ENCODE measurements at places on chromosomes 12 and 14.

- no peak for DNase-seq
These were observed 40.7 kb downstream of the PLCZ1 start for GRCh38 chr12:18696971-18697602.

GRCh38 chr14:79466938-79467527, 744.3 kb downstream of the DIO2 start:
- no peak for DNase-seq

GRCh38 chr14:104664107-104664506, 25.3 kb upstream of the INF2 start:
- no peak for DNase-seq

GRCh38 chr14:52879958-52880357, 70.9 kb downstream of the FERMT2 start:
- DNase-seq = no peak

DNA sequence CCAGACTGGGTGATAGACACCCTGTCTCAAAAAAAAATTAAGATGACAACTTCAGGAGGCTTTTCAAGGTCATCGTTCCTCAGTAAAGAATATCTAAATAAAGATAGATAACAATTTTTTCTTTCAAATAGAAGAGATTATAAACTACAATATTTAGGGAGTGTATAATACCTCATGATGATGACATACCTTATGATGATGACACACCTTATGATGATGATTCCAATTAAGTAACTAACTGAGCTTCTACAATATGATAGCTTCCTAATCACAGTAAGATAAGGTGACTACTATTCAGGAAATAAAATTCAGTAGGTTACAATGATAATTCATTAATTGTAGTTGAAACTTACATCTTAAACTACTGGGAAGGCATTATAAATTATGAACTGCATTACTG, 40.4 kb downstream of the KITLG start:
- DNase-seq = no peak

GRCh38 chr14:68247676-68248268, 428.2 kb downstream of the RAD51B start:
- DNase-seq = no peak

DNA sequence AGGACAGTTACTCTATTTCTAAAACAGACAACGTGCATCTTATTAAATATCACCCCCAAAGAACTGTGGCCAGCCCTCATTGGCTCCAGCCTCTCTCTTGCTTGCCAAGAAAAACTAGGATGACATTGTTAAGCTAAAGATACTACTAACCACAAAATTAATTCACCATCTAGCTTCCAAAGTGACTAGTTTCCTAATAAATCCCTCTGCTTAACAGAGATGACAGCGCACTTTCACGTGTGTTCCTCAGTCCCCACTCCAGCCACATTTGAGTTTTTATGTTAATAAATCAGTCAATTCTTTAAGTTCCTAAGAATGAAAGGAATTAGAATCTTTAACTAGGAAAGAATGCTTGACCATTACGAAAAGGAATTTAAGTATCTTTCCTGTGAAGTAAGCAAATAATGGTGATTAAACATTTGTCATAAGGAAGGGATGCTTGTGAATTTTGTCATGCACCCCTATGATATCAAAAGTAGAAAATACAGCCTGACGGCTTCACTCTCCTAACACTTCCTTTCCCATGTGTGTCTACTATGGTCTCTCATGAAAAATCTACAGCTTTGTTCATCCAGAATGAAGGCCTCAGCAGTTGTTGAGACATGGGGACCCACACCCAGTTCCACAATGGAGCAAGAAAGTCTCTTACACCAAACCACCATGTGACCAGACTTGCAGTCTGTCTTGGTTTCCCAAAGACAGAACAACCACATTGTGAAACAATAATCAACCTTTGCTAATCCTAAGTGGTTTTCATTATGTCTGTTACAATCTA, 8.1 kb downstream of the CORO1C start:
- DNase-seq = no peak

- DNase-seq = no peak
These were observed 19.3 kb downstream of the TAS2R50 start for GRCh38 chr12:10967409-10967808.

GRCh38 chr12:114746297-114747011, 62.5 kb upstream of the TBX3 start:
- DNase-seq = no peak

DNA sequence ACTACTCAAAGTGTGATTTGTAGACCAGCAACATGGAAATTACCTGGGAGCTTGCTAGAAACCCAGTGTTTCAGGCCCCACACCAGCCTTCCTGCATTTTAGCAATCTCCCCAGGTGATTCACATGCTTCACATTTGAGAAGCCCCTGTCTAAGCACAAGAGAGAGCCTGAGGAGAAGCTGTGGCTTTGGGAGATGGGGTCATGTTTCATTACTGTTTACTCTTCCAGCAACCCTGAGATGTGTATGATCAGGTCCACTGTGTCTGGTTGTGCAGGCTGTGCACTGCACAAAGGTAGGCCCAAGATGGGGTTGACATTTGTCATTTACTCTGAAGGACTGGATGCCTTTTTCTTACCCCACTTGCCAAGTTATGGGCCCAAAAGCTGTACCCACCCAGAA, 190.1 kb downstream of the SLC41A2 start:
- DNase-seq = no peak

- DNase-seq = no peak
These were observed 36.8 kb upstream of the SPTSSA start for GRCh38 chr14:34498684-34499412.

- no peak for DNase-seq
These were observed 155.9 kb downstream of the CALM1 start for GRCh38 chr14:90552465-90553297.

GRCh38 chr14:99936056-99936455, 129.2 kb upstream of the EVL start:
- DNase-seq = no peak

DNA sequence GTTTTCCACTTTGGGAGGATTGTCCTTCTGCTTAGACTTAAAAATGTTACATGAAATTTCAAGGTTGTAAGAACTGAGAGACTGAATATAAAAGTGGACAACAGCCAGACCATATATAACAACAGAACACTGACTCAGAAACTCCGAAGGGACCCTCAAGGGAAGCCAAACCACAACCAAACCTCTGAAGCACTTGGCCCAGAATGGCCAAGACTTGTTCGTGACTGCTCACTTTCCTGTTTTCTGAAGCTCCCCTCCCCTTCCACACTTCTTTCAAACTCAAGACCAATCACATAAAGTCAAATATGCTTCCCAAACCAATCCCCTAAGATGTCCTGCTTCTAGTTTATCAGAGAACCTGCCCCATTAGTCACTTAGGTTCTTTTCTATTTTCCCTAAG, 13.7 kb downstream of the OR6J1 start:
- DNase-seq = no peak

DNA sequence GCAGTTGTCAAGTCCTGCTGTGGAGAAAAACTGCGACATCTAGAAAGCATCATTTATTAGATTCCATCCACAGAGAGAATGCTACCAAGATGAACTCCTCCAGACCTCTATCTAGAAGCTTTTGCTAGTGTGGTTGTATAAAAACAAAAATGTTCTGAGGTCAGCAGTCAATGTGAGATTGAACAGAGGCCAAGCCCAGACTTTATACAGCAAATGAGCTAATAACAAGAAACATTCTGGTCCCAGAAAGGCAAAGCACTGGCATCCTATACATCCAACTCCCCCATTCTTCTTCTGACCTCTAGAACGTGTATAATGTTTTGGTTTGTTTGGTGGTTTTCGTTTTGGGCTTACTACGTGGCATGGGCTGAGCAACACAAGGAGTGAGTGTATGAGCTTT, 26.7 kb upstream of the RIN3 start:
- no peak for DNase-seq

DNA sequence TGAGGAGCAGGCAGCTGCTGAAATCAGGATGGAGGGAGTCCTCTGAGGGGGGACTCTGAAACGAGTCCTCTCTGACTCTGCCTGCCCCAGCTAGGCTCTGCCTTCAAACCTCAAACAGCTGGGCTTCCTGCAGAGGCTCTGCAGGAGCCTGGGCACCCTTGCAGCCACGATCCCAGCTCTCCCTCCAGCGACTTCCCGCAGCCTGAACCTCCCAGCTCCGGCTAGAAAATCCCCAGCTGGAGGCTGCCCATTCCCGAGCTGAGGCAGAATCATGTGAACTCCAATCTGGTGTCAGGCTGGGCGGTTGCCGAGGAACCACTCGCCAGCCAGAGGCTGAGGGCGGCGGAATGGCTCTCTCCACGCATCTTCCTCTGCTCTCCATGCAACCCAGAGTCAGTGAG, at the start of gene GPR68:
TSS of gene GPR68 (minus strand) at position 204 of the 401 bp plus-strand sequence. CDS start 9,654 bp downstream, outside the sequence.
- DNase-seq = no peak

GRCh38 chr12:68270358-68270757, 17.0 kb upstream of the IL22 start:
- DNase-seq = no peak

GRCh38 chr12:78964521-78964920, 99.9 kb downstream of the SYT1 start:
- no peak for DNase-seq

DNA sequence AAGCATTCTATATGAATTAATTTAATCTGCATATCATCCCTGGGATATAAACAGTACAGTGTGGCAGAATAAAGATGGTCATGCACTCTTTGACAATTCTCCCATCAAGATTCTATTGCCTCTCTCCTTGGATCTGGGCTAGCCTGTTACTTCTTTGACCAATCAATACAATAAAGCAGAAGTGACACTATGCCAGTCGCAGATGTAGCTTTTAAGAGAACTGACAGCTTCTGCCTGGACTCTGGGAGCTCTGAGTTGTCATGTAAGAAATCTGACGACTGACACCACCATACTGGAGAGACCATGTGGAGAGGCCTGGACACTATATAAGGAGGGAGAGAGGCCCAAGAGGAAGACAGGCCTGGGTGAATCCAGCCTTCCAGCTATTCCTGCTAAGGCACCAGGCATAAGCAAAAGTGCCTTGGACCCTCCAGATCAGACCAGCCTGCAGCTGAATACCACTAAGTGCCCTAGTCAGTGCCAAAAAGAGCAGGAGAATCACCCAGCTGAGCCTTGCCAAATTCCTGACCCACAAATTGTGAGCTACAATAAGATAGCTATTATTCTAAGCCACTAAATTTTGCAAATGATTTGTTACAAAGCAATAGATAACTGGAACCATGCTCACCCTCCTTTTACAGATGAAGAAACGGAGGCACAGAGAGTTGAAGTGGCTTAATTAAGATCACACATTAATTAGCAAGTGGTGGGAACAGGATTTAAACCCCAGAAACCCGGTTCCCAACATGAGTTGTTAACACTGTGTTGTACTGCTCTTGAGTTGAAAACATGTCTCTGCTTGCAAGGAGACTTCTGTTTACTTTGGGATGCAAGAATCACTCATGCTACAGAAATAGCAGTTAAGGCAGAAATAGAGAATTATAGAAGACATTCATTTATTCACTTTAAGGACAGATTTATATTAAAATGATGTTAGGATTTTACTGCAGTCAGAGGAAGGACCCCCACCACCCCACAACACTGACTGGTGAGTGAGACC, 84.6 kb downstream of the RIN3 start:
- DNase-seq = no peak

DNA sequence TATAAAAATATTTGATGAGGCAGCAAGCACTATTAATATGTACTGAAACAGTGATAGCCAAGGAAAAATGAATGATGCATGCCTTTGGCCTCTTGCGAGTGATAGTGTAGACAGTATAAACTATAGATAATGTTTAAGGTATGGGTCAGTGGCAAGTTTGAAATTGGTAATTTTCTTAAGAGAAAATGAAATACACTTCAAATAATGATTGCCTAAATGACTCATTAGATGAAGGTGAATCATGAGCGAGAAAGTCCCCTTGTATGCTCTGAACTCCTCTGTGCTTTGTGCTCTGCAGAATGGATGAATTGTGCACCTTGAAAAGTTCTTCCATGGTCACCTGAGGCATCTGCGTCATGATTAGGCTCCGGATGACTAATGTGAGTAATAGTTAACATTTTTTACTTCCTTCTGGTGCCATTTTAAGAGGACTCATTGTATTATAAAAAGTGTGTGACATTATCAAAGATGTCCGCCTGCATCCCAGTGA, 84.9 kb upstream of the RTL1 start:
- DNase-seq = no peak
